A549 treated with DMSO at 1 μM for 4 hours (cell line): ENCODE measurements at places on chromosomes 7 and 10. TPM values are rescaled to one million over a fixed set of nuclear protein-coding genes. Genes with fewer than 3 reads are reported as not detected.

The PTPN20 gene
- total RNA-seq: 4.1 to 4.9 TPM (median 4.7 TPM) in 5 replicates

The ZSCAN25 gene
- total RNA-seq: 9.1 to 9.7 TPM (median 9.3 TPM) in 5 replicates

The ZNF746 gene
- total RNA-seq: 16.9 to 19.4 TPM (median 18.1 TPM) in 5 replicates

The MRPS17 gene
- 24.4 to 29.0 TPM (median 28.7 TPM) in 5 replicates for total RNA-seq

The AGR3 gene
- 0.39 TPM in 1 of 5 replicates, not detected in the others for total RNA-seq

The ZP3 gene
- 17.1 to 22.9 TPM (median 17.7 TPM) in 5 replicates for total RNA-seq

The NKX6-2 gene
- total RNA-seq: 0.10 to 0.25 TPM (median 0.23 TPM) in 5 replicates

The CYP2C19 gene
- not detected in 5 replicates for total RNA-seq

The CYP3A4 gene
- total RNA-seq: not detected in 5 replicates

The TRIM74 gene
- total RNA-seq: 0.27 to 0.52 TPM (median 0.43 TPM) in 4 of 5 replicates, not detected in the other

The DGKI gene
- total RNA-seq: 0.15 to 0.38 TPM (median 0.30 TPM) in 5 replicates

The PSD gene
- 0.51 to 0.80 TPM (median 0.64 TPM) in 5 replicates for total RNA-seq

The FOXI2 gene
- total RNA-seq: not detected in 5 replicates

The PAPOLB gene
- total RNA-seq: not detected in 5 replicates

The KNDC1 gene
- total RNA-seq: 1.3 to 3.2 TPM (median 1.7 TPM) in 5 replicates

The ZNF365 gene
- 0.94 to 1.2 TPM (median 1.1 TPM) in 5 replicates for total RNA-seq

The HABP2 gene
- total RNA-seq: 0.03 to 0.13 TPM (median 0.08 TPM) in 4 of 5 replicates, not detected in the other

The EXOSC1 gene
- total RNA-seq: 53.5 to 58.6 TPM (median 54.4 TPM) in 5 replicates

The STRIP2 gene
- 6.3 to 9.2 TPM (median 7.7 TPM) in 5 replicates for total RNA-seq

The NUTM2E gene
- total RNA-seq: 0.36 to 0.43 TPM (median 0.40 TPM) in 5 replicates

The MSS51 gene
- total RNA-seq: 0.36 to 0.74 TPM (median 0.44 TPM) in 5 replicates

The LLCFC1 gene
- not detected in 5 replicates for total RNA-seq

The C10orf53 gene
- not detected in 5 replicates for total RNA-seq

The NUTM2D gene
- total RNA-seq: 1.2 to 2.3 TPM (median 1.4 TPM) in 5 replicates

The SPDYE6 gene
- not detected in 5 replicates for total RNA-seq
